ENCODE measurements at places on chromosomes 12 and 14.

DNA sequence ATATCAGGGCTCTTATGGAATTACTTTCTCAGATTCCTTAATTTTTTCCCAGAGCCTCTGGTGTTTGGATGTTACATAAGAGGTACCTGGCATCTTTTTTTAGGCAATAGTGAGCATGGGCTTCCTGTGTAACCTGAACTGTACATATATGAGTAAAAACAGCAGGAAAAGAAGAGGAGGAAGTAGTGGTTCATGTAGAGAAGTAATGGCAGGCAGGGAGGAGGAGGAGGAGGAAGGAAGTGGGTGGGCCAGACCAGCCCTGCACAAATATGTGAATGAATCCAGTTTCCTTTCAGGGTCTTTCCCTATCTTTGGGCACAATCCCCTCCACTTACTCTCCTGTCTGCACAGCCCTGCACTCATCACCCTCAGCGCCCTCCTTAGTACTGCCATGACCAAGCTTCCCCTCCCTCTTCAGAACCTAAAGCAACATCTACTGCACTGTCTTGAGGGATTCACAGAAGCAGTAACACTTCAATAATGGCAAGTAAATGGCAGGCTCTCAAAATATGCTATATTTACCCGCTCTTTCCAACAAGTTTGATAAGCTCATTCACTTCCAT lies 40.9 kb upstream of the GSG1 start:
- no peak for DNase-seq

- DNase-seq = no peak
Observed at GRCh38 chr14:102922490-102923200, at the start of gene AMN. Gene AMN (plus strand): TSS chr14:102922663. CDS start chr14:102922689, 26 bp downstream.

- no peak for DNase-seq
Observed at GRCh38 chr12:97758586-97758985, 296.0 kb downstream of the RMST start.

GRCh38 chr12:1841586-1842182 lies 21.3 kb downstream of the LRTM2 start:
- DNase-seq = no peak

GRCh38 chr12:4472046-4472445 lies 26.4 kb upstream of the FGF6 start:
- no peak for DNase-seq

DNA sequence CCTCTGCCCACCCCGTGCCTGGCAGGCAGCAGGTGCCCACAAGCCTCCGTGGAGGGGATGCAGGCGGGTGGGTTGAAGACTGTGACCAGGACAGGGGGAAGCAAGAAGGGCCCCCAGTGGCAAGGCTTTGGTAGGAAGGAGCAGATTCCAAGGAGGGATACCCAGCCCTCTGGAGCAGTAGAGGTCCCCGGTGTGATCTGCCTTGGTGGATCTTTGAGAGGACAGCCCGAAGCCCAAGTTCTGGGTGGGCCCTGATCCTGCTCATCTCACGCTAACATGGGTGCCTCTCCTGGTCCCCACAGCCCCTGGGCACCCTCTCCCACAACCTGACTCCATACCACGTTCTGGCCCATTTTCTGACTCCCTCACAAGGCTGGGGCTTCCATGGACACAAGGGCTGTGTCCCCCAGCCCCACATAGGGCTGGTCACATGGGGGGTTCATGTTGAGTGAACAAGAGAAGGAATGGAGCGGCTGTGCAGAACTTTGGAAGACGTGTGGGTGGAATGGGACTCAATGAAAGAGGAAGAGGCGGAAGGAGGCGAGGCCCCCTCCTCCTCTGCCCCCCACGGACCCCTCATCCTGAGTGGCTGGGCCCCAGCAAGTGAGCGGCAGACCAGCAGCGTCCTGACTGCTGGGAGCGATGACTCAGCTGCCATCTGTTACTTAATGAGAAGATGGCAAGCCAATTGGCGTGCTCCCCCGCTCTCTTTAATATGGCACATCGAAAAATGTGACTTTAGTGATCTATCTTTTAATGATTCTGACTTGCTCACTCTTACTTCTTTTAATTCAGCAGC lies 77.0 kb upstream of the BCL11B start:
- DNase-seq = no peak

Data from stimulated activated CD8-positive, alpha-beta memory T cell treated with anti-CD3 and anti-CD28 coated beads, Interleukin-2, amount 100 ng/mL, for 48 hours (primary cell).